T-helper 2 cell (primary cell): ENCODE measurements at places on chromosomes 5 and 9.

GRCh38 chr5:138595180-138595795 is 20.1 kb upstream of the HSPA9 start:
- no peak for DNase-seq

DNA sequence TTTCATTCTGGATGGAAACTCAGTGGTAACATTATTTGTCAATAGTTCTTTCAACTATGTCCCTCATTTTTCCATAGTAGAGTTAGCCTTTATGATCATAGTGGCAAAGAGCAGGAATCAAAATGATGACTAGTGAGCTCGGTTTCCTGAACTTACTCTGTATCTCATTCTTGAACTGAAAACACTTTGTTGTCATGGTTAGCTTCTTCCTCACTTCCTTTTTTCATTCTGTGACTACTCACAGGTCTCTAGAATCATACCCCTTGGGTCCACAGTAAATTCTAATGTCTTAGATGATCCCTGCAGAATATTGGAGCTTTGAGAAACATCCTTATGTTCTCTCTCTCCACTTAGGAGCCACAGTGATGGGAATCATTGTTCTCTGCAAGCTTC is 29.4 kb upstream of the RECK start:
- DNase-seq = no peak

GRCh38 chr9:127159949-127160610 is 37.6 kb upstream of the ANGPTL2 start:
- no peak for DNase-seq

GRCh38 chr5:103466495-103466894 is 96.1 kb downstream of the NUDT12 start:
- no peak for DNase-seq

DNA sequence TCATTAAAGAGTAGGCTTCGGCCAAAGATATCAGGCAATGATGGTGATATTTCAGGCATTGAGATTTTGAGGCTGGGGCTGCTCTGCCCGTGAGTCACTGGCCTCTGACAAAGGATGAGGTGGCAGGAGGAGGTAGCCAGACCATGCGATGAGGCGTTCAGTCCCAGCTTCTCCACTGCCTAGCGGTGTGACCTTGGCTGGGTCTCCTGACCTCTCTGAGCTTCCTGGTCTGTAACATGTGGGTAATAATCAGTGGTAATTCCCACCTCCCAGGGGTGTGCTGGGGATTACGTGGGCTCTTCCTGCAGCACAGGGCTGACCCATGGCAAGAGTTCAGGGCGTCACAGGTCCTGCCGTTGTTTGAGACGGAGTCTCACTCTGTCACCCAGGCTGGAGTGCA is 73.2 kb upstream of the RAPGEF1 start:
- no peak for DNase-seq

DNA sequence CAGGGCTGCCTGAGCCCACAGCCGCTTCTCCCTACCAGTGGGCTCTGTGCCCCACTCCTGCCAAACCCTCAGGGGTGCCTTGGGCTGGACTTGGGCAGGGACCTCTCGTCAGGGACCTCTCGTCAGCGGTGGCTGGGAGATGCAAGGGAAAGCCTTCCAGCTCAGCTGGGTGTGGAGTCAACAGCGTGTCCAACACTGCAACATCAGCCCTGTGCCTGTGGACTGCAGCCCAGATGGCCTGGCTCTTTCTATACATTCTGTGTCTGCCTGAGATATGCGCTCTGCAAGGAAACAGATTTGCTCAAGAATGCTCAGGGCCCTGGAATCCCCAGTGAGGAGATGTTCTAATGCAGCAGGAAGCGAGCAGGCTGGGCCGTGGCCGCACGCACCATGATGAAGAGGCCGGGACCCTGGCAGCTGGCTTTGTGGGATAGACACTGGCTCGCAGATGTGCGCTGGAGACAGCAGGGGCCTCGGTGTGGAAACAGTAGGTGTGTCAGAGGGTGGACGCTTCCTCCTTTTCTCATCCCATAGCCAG is 85.0 kb upstream of the COL5A1 start:
- DNase-seq = no peak

- no peak for DNase-seq
Measured at GRCh38 chr5:154801083-154801482, 45.9 kb downstream of the LARP1 start.

DNA sequence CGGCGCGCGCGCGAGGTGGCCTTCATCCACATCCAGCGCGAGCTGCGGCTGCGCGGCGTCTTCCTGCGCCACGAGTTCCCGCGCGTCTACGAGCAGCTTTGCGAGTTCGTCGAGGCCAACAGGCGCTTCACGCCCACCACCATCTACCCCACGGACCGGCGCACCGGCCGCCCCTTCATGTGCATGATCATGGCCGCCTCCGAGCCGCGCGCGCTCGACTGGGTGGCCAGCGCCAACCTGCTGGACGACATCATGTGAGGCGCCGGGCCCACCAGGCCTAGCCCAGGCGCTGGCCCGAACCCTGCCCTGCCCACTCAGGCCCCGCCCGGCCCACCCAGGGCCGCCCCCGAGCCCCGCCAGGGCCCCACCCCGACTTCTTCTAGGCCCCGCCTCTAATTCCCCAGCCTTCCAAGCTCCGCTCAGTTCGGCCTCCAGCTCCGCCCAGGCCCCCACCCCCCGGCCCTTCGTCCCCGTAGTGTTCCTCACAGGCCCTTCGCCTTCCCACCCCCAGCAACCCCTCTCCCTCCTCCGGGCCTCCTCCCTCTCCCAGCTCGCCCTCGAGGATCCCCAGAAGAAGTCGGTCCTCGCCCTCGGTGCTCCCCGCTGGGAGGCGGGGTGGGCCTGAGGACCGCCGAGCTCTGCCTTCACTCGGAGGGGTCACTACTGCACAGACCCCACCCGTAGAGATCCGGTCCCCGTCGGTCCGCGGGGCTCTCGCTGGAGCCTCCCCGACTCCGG is 2.0 kb upstream of the PHPT1 start:
- no peak for DNase-seq

DNA sequence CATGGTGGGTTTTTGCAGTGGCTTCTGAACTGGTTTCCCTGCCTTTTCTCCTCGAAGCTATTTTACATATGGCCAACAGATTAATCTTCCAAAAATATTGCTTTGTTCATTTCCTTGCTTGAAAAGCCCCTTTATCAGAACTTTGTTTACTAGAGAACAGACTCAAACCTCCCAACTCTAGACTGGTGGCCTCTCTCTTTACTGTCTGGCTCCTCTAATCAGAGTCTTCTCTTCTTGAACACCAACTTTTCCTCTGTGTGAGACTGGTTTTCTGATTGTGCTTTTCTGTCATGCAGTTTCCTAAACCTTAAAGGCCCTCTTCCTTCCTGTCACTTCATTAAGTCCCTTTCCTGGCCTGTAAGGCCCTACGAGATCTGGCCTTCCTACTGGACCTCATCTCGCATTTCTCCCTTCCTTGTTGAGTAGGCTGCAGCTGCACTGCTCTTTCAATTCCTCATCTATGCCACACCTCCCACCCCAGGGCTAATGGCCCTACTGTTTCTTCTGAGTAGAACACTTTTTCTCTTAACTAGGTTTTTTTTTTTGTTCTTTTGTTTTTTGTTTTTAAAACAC is 5.7 kb downstream of the C9orf43 start:
- DNase-seq = no peak

GRCh38 chr9:110444911-110445310 is 107.2 kb upstream of the TXNDC8 start:
- DNase-seq = no peak

DNA sequence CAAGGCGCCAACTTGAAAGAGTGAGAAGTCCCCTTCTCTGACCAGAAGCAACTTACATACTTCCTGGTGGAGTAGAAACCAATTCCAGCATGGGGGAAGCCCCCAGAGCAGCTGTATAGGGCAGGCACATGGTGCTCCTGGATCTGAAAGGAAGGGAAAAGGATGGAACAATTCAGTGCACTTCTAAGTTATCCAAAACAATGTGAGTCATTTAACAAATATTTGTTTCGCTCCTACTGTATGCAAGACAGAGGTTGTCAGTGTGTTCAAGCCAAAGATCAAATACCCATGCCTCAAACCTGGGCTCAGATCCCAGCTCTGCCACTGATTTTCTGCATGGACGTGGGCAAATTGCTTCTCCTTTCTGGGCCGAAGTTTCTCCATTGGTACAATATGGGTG is 67.1 kb downstream of the LHX2 start:
- no peak for DNase-seq

DNA sequence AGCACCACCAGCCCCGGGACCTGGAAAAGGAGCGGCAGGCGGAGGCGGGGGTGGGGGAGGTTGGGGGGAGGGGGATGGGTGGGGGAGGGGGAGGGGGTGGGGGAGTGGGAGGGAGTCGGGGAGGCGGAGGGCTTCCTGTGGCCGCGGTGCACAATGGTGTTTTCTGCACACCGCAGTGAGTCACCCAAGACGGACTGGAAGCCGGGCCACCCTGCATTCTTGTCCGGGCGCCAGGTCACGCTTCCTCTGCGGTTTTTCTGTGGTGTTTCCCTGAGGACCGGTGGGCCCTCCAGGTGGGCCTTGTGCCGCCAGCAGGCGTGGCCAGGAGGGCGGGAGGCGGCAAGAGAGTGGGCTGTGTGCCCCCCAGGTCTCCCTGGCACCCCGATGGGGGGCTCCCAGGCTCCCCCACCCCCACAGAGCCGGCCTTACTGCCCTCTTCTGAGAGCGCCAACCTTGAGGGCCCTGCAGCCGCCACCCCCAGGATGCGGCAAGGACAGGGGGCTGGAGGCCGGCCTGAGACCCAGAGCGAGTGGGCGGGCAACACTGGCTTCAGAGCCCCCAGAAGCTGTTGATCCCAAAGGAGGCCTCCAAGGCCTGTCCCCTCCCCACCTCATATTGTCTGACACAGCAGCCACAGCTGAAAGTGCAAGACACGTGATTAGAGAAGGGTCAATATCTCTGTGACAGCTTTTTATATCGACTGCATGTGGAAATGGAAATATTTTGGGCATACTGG is 11.1 kb downstream of the EXD3 start:
- no peak for DNase-seq

- no peak for DNase-seq
Measured at GRCh38 chr5:176870110-176870591, 29.0 kb downstream of the HK3 start.

DNA sequence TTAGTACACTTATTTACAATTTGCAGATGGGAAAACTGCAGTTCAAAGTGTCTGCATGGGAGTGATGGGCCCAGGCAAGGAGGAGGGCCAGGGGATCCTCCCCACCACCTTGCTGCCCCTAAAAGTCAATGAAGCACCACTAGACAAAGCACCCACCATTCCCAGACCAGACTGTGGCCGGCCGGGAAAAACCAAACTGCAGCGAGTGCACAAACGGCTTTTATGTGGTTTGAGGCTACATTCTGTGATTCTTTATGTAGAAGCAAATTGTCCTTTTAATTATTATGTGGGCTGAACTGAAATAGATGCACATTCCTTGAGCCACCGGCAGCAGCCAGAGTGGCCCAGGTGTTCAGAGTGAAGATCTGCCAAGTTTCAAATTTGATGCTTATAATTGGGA is 585.3 kb upstream of the KLF4 start:
- DNase-seq = no peak

GRCh38 chr5:4911646-4912403 is 228.3 kb upstream of the ADAMTS16 start:
- DNase-seq = no peak

DNA sequence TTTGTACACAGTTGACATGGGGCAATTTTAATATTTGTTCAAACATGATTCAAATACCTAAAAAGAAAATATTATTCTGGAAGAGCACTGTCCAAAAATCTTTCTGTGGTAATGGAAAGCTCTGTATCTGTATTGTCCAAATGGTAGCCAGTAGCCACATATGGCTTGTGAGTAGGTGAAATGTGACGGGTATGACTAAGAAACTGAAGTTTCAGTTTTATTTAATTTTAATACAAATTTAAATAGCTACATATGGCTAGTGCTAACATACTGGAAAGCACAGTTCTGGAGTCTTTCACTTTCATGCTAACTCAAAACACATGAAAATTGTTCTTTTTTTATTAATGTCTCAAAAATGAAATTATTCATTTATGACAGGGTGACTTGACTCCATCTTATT is 132.6 kb downstream of the PLK2 start:
- DNase-seq = no peak

DNA sequence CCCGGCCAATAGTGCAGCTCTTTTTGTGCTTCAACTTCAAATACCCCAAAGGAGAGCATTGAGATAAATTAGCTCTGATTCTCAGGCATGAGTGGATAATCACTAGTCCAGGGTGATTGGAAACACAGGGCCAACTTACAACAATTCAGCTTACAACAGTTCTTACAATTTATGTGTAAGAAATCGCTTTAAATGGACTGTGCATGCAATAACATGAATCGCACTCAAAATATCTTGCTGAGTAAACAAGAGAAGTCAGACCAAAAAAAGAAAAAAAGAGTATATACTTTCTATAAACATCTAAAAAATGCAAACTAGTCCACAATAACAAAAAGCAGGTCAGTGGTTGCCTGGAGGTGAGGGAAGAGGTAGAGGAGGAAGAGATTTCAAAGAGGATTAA is 150.6 kb upstream of the EDIL3 start:
- no peak for DNase-seq

DNA sequence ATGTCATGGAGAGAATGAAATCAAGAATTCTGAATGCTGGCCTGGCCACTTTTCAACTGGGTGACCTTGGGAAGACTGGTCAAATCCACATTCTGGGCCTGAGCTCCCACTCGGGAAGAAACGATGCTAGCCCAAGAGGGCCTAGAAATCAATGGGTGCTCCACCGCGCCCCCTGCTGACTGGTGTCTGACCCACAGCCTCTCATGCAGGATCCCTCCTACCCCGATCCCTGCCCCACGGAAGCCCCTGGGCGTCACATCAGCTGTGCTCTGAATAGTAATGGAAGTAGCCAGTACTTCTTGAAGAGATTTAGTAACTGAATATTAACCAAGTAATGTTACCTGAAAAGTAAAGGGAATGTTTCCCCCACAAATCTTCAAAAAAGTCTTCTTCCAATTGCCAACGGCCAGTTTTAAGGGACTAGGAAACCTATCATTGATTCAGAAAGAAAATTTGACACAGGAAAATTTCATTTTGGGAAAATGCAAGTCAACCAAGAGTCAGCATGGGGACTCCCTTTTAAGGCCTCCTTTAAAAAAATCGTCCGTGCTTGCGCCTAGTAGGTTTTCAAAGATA is 43.9 kb downstream of the CRB2 start:
- DNase-seq = no peak

GRCh38 chr9:90979639-90980038 is 178.0 kb downstream of the SYK start:
- no peak for DNase-seq

GRCh38 chr5:175235251-175235960 is 208.6 kb downstream of the DRD1 start:
- no peak for DNase-seq

GRCh38 chr5:74919487-74919886 is 53.3 kb upstream of the FAM169A start:
- DNase-seq = peak; percentile 57

GRCh38 chr9:126389992-126390391 is 63.4 kb downstream of the MVB12B start:
- DNase-seq = peak; percentile 70

DNA sequence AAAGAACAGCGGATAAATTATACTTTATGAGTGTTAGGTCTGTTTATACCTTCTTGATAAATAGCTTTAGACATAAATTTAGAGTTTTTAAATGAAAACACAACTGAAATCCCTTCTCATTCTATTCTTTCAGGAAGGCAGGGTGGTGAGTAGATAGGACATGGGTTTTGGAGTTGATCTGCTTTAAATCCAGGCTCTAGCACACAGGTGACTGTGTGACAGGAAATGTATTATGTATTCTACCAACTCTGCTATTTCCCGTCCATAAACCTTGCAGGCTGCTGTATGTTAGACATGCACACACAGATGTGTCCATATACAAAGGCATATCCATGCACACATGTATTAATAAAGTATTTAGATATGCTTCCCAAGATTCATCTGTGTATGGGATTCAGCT is 19.3 kb upstream of the CARTPT start:
- no peak for DNase-seq

- no peak for DNase-seq
Measured at GRCh38 chr5:80566711-80567259, 3.3 kb downstream of the ANKRD34B start.
